Stimulated activated naive CD8-positive, alpha-beta T cell treated with anti-CD3 and anti-CD28 coated beads, Interleukin-15, Interleukin-2, amounts not matched to agents 100 U/mL and 50 U/mL, for 24 hours (primary cell): ENCODE measurements at places on chromosomes 1 and 21.

- no peak for DNase-seq
Measured at GRCh38 chr21:32347977-32348376, 44.8 kb downstream of the URB1 start.

DNA sequence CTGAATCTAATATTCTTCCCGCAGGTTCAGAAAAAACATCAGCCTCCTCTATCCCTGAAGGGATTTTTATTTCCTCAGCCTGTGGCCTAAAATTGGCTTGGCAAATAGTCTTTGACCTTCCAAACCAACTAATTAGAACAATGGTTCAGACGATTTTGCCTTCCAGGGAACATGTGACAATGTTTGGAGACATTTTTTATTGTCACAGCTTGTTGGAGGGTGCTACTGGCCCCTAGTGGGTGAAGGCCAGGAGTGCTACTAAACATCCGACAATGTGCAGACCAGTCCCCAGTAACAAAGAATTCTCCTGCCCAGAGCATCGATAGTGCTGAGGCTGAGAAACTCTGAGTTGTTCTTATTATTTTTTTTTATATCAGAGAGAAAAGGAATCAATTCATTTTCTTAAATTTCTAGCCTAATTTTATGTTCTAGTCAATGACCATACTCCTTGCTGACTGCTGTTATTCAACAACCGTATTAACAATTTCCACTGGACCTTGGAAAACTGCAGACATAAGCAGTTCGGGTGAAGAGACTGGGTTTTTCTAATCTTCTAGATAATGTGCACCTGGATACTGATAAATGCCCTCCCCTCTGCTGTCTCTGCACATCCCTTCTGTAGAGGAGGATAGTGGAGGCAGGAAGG, 280.7 kb downstream of the LMX1A start:
- no peak for DNase-seq

DNA sequence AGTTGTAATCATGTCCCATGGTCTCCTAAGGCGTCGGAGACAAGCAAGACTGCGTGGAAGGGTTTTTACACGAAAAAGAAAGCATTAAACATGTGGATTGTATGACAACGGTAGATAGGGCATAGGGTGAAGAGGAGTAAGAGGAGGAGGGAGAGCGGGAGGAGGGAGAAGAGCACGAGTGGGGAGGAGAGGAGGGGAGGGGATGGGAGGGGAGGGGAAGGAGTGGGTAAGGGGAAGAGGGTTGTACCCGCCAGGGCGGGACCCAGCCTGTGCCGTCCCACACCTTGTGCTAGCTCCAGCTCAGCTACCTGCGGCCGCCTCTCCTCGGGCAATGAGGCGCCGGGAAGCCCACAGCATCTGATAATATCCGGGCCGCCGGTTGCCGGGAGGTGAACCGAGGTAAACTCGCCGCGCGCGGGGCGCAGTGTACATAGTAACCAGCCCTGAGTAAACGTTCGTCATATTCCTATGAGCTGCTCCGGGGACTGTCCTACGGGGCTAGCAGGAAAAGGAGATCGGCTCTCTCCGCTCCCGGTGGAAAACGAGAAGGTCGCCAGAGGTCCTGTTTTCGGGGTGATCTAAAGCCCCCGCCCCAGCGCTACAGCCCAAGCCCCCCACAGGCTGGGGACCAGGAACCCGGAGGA, 449 bp upstream of the RCAN3 start:
- peak; percentile 79 for DNase-seq

DNA sequence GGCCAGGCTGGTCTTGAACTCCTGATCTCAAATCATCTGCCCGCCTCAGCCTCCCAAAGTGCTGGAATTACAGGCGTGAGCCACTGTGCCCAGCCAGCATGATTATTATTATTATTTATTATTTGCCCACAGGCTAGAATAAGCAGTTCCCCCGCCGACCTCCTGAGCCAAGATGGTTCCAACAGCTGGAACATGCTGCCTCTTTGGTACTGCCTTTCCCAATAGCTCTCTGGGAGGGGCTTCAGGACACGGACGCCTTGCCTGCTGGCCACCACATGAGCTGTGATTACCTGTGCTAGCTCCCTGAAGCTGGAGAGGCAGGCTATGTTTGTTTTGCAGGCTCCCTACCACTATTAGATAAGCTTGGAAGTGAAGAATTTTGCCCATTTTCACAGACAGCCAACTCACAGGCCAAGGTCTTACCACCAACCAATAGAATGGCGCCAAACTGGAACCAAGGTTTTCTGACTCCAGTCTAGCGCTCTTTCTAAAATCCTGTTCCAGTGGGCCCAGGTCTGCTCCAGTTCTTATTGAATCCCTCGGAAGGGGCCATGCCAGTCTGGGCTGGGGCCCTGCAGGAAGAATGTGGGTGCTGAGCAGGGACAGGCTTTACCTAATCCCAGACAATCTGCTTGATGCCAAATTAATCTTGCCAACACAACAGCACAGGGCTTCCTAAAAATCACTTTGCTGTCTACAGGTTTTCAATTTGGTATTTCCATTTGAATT, 2.1 kb upstream of the GPR61 start:
- no peak for DNase-seq

- DNase-seq, result no peak
Measured at GRCh38 chr1:234559152-234559901, 50.7 kb downstream of the IRF2BP2 start.

DNA sequence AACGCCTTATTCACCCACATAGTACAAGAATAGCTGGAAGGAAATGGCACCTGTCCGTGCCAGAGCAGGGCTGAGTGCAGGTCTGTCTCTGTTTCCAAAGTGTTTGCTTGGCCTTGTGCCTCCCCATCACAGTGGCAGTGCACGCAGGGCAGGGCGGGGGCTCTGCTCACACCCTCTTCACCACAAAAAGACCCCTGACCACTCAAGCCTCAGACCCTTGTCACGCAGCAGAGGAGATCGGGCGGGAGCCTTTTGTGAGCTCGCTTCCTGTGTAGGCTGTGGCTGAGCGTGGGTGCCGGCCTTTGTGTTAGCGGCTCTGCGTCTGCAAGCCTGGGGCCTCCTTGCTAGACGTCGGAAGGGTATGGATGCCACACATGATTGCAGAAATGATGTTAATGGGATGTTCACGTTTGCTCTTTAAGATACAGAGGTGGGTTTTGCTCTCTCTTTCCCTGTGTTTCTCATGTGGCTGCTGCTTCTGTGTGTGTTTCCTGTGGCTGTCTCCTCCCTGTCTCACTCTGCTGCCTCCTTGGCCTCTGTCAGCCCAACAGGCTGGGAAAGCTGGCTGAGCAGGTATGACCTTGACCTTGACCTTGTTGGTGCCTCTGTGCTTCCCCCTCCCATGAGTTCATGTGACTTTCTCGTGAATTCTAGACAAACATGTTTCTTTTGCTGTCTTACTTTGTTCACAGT, 45.4 kb downstream of the S100B start:
- DNase-seq, result peak; percentile 72

DNA sequence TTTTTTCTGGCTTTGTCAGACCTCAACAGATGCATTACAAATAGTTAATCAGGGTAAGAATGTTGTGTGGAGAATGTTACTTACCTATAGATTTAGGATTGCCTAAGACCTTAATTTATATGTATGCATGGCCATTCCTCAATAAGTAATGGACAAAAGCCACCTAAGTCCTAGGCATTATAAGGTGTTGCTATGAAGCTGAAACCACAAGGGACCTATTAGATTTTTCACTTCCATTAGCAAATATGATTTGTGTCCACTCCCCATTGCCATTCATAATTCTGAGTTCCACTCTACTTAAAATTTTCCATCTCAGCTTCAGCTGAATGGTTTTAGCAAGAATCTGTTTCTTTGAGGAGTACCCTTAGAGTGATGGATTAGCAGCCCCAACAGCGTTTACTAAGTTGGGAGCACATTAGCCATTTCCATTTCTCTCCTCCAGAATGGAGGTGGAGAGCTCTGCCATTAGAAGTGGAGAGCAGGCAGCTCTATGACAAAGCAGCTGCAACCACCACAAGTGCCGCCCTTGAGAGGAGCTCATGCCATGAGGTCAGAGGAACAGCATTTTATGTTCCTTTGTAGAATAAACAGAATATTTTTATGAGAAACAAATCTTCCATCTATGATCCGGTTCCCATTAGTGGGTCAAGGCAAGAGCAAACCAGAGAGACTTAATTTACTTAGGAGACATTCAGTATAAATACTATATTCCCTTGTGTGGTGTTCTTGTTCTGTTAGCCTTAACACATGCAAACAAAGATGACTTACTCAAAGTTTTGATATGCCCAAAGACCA, 28.9 kb upstream of the C1orf87 start:
- no peak for DNase-seq

GRCh38 chr1:233253231-233253831, 42.2 kb downstream of the PCNX2 start:
- no peak for DNase-seq

GRCh38 chr1:101293461-101294051, 56.7 kb downstream of the S1PR1 start:
- peak; percentile 74 for DNase-seq

- DNase-seq, result no peak
Measured at GRCh38 chr21:31888936-31889371, 16.1 kb downstream of the HUNK start.

DNA sequence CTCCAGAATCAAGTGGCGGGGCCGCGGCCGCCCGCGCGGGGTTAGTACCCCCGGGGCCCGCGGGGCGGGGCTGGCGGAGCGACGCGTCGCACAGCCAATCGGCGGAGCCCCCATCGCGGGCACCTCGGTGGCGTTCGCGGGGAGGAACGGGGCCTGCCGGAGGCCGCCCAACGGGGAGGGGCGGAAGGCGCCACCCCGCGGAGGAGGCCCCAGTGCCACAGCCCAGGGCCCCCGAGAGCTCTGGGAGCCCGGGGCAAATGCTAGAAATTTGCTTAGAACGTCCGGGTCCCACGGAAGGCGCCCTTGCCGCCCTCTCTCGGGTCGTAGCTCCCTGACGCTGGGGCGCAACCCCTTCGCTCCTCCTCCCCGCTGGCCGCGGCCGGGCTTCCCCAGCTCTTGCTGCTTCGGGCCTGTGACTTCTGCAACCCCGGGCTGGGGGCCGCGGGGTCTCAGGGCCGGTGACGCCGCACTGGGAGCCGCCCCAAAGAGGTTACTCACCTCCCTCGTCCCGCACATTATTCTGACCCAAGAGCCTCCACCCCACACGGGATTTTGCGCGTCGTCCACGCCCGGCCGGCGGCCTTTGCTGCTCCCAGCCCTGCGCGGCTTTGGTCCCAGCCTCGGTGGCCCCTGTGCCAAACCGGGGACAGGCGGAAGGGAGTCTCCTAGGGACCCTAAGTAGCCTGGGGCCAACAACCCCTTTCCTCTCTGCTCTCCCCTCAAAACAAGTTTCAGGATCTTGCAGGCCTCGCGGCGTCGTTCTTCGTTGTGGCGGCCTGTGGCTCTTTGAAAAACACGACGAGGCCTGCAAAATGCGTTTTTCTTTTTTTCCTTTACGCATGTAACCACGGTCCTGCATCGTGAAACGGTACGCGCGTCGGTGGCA, at the start of gene RUNX3:
RUNX3 (minus strand) TSS at position 17 of the 886 bp plus-strand sequence. CDS start 408 bp downstream, outside the sequence.
- peak; percentile 94 for DNase-seq

DNA sequence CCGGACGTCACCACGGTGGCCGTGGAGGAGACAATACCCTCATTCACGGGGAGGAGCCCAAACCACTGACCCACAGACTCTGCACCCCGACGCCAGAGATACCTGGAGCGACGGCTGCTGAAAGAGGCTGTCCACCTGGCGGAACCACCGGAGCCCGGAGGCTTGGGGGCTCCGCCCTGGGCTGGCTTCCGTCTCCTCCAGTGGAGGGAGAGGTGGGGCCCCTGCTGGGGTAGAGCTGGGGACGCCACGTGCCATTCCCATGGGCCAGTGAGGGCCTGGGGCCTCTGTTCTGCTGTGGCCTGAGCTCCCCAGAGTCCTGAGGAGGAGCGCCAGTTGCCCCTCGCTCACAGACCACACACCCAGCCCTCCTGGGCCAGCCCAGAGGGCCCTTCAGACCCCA, 7.0 kb downstream of the TNFRSF14 start:
- DNase-seq, result no peak

GRCh38 chr1:228426518-228427175, 10.0 kb upstream of the TRIM17 start:
- DNase-seq, result no peak

- no peak for DNase-seq
Measured at GRCh38 chr1:226950871-226951270, 10.8 kb downstream of the COQ8A start.

- DNase-seq, result no peak
Measured at GRCh38 chr1:245118806-245119205, 36.0 kb upstream of the KIF26B start.

DNA sequence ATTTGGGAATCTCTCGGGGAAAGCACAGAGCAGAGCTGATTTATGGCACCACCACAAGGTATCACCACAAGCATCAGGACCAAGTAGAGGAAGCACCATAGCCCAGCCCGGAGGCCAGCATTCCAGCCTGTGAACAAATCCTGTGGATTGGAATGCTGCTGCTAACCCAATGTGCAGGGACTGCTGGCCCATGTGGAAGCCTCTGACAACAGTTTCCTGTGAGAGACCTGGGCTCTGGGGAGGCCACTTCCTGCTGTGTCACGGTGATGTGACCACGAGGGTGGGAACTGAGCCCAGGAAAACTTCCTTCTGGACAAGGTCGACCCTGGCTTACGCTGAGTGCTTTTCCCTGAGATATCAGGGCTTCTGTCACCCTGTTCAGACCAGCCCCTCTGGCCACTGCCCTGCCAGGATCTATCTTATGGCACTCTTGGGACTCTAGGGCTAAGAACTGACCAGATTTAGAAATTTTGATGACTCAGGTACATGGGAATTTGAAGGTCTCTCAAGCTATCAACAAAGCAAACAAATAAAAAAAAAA, 88.3 kb upstream of the NGF start:
- DNase-seq, result no peak

GRCh38 chr1:237851210-237851845, 39.4 kb downstream of the ZP4 start:
- peak; percentile 35 for DNase-seq

- DNase-seq, result no peak
Measured at GRCh38 chr21:25234857-25235801, 372.2 kb downstream of the MRPL39 start.

DNA sequence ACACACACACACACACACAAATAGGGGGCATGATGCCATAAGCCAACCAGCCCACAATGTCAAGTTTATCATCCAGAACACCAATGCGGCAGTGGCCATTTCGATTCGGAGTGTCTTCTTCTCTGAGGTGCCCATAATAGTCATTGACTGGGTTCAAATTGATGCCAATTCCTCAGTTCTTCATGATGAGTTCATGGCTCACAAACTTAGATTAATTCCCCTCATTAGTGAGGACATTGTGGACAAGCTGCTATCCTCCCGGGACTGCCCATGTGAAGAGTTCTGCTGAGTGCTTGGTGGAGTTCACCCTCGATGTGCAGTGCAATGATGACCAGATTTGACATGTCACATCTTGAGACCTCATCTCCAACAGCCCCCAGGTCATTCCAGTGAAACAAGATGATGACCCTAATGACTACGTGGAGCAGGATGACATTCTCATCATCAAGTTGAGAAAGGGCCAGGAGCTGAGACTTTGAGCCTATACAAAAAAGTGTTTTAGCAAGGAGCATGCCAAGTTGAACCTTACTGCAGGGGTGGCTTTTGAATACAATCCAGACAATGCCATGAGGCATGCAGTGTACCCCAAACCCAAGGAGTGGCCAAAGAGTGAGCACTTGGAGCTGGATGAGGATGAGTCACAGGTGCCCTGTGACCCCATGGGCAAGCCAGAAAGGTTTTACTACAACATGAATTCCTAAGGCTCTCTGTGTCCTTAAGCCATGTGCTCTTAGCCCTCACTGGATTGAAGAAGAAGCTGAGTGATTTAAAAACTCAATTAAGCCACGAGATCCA, 211.6 kb upstream of the SAMSN1 start:
- no peak for DNase-seq
